Glomerular endothelial cell (primary cell): ENCODE measurements at places on chromosomes 11 and 22.

DNA sequence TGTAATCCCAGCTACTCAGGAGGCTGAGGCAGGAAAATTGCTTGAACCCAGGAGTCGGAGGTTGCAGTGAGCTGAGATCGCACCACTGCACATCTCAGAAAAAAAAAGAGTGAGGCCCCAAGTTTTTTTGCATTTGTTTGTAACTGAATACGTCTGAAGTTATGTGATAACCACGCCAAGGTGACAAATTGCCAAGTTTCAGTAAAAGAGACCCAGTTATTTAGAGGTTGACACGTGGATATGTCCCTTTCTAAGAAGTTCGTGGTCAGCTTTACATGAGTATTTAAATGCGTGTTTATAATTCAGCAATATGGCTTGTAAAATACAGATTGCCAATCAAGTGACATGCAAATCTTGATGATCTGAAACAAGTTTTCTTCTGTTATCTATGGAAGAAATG, 8.0 kb downstream of the PPARA start:
- DNase-seq = no peak

- DNase-seq = no peak
These were observed 135.8 kb upstream of the TIMP3 start for GRCh38 chr22:32665676-32666075.

- DNase-seq = no peak
These were observed 49.3 kb downstream of the PPME1 start for GRCh38 chr11:74220376-74220775.

GRCh38 chr11:8033305-8034105, 46.4 kb downstream of the EIF3F start:
- DNase-seq = no peak

- DNase-seq = no peak
These were observed 58.4 kb downstream of the EFCAB6 start for GRCh38 chr22:43753688-43754087.

DNA sequence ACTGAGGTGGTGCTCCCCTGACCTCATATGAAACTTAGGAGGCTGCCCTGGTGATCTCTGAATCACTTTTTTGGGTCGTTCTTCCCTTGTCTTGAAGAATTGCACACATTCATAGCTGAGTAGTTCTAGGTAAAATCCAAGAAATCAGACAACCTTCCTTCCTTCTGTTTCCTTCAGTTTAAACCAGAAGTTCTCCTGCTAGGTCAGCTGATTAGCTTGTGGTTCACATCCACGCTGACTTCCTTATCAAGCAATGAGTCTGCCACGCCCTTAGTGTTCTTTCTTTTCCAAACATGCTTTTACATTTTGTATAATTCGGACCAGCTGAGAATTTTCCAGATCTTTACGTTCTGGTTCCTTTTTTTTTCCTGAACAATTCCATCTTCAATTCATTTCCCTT, 892.8 kb downstream of the NTM start:
- no peak for DNase-seq

DNA sequence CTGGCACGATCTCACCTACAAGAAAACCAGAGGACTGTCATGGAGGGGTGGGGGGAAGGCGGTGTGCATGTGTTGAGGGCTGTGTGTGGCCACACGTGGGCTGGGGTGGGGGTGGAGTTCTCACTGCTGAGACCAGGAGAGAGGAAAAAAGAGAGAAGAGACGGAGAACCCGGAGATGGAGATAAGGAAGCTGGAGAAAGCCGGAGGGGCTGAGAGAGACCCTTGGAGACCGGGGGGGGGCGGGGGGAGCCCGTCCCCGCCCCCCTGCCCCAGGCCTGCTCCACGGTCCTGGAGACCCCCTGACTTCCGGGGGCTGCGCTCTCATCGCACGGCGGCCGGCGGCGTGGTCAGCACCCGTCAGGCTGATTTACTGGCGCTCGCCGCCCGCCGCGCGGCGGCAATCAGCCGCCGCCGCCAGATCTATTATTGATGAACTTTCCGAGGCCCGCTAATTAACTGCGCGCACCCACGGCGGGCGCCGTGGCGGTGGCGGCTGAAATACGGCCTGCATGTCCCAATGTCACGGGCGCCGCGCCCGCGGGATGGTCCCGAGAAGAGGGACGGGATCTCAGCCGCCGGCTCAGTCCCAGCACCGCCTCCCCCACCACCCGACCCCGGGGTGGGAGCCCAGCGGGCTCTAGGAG, 187.4 kb downstream of the MN1 start:
- no peak for DNase-seq

- DNase-seq = no peak
These were observed 1.9 kb upstream of the PHF21A start for GRCh38 chr11:46122945-46123715.

DNA sequence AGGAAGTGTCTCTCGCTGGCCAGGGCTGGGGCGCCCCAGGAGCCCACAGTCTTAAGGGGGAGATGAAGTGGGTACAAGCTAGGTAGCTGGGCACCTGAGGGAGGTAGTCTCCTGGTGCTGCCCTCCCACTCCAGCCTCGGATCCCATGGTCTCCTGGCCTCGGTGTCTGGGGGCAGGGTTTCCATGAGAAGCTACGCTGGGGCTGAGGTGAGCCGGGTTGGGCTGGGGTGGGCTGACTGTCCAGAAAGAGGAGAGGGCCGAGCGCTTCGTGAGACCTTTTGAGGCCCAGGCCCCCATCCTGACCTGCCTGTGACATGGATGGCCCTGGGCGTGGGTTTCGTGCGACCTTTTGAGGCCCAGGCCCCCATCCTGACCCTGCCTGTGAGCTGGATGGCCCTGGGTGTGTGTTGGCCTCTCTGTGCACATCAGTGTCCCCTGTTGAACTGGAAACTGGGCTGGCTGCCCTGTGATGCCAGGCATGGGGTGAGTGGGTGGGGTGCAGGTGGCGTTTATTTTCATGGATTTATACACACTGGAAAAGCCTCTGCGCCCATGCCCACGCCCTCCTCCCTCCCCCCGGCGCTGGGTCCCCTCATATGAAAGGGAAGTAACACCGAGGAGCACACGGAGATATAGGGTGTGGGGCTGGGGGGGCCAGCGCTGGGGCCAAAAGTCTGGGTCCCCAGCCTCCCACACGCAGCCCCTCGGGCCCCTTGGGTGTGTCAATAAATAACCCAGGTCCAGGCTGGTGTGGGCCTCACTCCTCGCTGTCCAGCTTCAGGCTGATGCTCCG, 8.6 kb downstream of the AIP start:
- DNase-seq = no peak
